ENCODE measurements at places on chromosomes 6 and 20.

- H3K4me3 ChIP-seq: no peak overlapping the region
- no peaks in the 10 kb centered on the region for H3K36me3 ChIP-seq
- no peaks in the 10 kb centered on the region for H3K4me1 ChIP-seq
- no peak overlapping the region for H3K27ac ChIP-seq
Measured at GRCh38 chr20:42295592-42295991, 677.4 kb upstream of the CHD6 start.

- H3K27ac ChIP-seq: no peak overlapping the region
- H3K4me3 ChIP-seq: no peak overlapping the region
- H3K36me3 ChIP-seq: no peaks in the 10 kb centered on the region
- no peak for DNase-seq
- no peaks in the 10 kb centered on the region for H3K4me1 ChIP-seq
Measured at GRCh38 chr6:123118811-123119210, 122.8 kb downstream of the CLVS2 start.

DNA sequence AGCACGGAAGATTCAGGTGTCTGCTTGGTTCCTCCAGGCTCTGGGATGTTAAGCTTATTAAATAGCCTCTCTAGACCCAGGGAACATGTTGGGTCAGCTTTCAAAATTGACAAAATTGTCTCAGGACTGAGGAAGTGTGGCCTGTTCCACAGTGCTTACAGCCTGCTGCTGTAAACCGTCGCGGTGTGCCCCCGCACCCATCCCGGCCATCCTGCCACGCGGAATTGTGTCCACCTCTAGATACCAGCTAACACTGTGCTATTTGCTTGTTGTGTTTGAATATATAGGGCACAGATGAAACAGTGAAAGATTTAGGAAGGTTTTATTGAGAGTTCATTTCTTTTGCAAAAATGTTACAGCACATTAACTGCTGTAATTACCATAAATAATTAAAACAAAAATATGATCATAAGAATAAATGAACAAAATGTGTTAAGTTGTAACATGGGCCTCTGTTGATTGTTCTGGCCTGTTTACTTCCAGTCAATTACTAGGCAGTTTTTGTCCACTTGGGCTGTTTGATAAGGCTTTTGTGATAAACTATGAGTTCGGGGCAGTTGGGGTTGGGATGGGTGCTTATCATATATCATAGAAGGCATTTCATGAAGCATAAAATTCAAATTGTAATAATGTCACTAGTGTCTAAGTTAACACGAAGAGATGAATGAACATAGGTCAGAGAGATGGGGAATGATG is 77.4 kb downstream of the ARID1B start:
- no peak for DNase-seq
- no peak overlapping the region for H3K4me3 ChIP-seq
- H3K27me3 ChIP-seq: no peaks in the 10 kb centered on the region
- H3K36me3 ChIP-seq: no peaks in the 10 kb centered on the region
- no peaks in the 10 kb centered on the region for H3K4me1 ChIP-seq

- H3K36me3 ChIP-seq: no peaks in the 10 kb centered on the region
- no peaks in the 10 kb centered on the region for H3K27me3 ChIP-seq
- H3K27ac ChIP-seq: peak overlapping the region; percentile 16
- no peak for DNase-seq
Measured at GRCh38 chr6:13217206-13217905, 111.0 kb downstream of the TBC1D7 start.

DNA sequence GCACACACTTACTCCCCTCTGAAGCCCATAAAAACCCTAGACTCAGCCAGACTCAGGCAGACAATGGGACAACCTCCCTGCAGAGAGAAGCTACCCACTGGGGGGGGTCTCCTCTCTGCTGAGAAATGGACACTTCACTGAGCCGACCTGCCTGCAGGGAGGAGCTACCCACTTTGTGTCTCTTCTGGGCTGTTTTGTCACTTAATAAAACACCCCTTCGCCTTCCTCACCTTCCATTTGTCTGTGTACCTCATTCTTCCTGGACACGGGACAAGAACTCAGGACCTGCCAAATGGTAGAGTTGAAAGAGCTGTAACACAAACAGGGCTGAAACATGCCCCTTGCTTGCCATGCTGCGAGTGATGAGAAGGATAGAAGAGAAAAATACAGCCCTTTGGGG is 151.7 kb upstream of the HDDC2 start:
- H3K4me3 ChIP-seq: no peak overlapping the region
- no peak for DNase-seq
- no peaks in the 10 kb centered on the region for H3K36me3 ChIP-seq
- no peak overlapping the region for H3K27ac ChIP-seq

DNA sequence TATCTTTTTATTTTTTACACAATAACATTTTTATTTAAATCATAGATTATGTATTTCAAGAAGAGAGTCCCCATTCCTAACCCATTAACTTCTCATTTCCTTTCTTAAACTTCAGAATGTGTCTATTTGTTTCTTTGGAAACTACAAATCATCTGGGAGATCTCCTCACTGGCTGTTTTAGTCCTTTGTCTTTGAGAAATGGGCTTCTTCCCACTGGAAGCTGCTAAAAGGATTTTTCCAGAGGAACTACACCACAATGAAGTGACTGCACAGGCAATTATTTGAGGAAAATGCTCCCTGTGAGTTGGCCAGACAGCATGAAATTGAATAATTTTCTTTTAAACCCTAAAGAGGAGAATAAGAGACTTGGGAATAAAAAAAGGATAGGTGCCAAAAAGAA is 119.1 kb downstream of the TENT5A start:
- H3K4me3 ChIP-seq: no peak overlapping the region
- no peak for DNase-seq
- H3K36me3 ChIP-seq: no peaks in the 10 kb centered on the region
- H3K27ac ChIP-seq: no peak overlapping the region
- H3K4me1 ChIP-seq: no peaks in the 10 kb centered on the region
- H3K27me3 ChIP-seq: no peaks in the 10 kb centered on the region

DNA sequence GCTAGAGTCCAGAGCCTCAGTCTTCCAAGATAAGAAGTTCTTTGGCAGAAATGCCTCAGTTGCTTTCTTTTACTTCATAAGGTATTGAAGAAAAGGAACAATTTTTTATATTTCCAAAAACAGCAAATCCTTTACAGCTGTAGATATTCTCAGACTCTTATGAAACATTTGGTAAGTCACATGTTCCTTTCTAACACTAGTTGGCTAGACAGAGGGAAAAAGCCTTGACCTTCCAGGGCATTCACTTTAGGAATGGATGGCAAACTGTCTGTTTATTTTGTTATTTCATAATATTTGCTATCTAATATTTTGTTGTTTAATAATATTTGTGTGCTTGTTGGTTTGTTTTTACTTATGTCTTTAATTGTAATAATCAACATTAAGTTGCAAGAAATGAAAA is 140.8 kb downstream of the PTPRK start:
- H3K4me1 ChIP-seq: no peaks in the 10 kb centered on the region
- no peak overlapping the region for H3K27ac ChIP-seq
- H3K27me3 ChIP-seq: no peaks in the 10 kb centered on the region
- H3K36me3 ChIP-seq: peaks cover 6% of the 10 kb centered on the region
- no peak overlapping the region for H3K4me3 ChIP-seq
- no peak for DNase-seq

DNA sequence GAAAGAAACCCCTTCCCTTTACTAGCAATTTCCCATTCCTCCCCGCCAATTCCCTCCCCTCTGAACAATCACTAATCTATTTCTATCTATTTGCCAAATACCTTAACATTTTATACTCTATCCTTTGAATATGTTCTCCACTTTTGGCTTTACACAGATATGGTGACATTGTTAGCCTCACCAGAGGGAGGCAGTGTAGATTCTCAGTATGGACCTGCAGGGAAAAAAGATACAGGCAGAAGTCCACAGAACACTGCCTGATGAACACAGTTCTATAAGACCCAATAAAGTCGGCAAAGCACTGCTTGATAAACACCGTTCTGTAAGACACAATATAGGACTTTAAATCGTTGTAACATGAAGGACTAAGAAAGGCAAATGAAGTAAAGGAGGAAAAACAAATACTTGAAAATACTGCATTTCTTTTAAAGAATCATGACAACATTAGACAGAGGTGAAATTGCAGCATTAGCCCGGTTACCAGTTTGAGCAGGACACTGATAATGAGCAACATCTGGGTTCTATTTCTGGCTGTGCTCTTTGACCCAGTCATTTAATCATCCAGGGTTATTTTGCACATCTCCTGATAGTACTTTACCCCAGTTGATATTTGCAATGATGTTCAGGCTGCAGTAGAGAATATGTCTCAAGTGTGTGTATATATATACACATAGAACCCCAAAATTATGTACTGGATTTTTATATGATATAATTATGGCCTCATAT is 296.8 kb downstream of the UTRN start:
- DNase-seq: no peak
- no peaks in the 10 kb centered on the region for H3K4me1 ChIP-seq
- H3K27me3 ChIP-seq: no peaks in the 10 kb centered on the region

GRCh38 chr6:70738028-70738427 is 70.3 kb downstream of the SMAP1 start:
- H3K27ac ChIP-seq: no peak overlapping the region
- no peaks in the 10 kb centered on the region for H3K4me1 ChIP-seq
- DNase-seq: no peak

GRCh38 chr20:4009309-4009708 is 6.0 kb downstream of the RNF24 start:
- H3K36me3 ChIP-seq: peaks cover 13% of the 10 kb centered on the region
- H3K4me1 ChIP-seq: peaks cover 22% of the 10 kb centered on the region
- no peaks in the 10 kb centered on the region for H3K27me3 ChIP-seq

DNA sequence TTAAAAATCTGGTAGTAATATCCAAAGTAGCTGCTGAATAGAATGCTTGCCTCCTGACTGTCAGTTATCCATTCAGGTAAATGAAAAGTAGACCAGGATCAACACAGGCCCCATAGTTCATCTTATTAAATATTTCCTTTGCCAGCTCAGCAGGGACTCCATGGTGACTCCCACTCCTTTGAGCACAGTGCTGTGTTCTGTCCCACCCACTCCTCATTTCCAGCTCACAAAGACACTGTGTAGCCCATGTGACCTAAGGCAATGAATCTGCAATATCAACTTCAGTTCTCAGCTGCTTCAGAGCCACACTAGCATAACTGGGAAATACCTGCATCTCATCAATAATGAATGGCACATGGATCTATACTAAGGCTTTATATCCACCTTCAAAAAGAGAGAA is 189.5 kb upstream of the MANEA start:
- no peaks in the 10 kb centered on the region for H3K27me3 ChIP-seq
- no peaks in the 10 kb centered on the region for H3K4me1 ChIP-seq
- no peak overlapping the region for H3K4me3 ChIP-seq

DNA sequence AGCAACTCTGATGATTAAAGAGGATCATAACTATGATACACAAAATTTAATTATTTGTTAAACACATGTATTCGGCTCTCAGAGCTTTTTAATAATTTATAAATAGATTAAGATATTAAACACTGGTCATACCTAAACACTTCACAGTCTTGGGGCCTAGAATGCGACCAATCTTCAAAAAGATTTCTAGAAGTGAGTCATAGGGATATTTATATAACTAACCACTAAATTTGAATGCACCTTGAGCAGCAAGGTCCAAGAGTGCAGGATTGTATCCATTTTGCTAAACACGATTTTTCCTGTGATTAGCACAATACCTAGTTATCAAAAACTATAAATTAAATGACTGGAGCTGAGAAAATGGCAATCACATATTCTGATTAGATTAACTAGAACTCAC is 709.3 kb downstream of the EPHA7 start:
- no peaks in the 10 kb centered on the region for H3K36me3 ChIP-seq
- no peak for DNase-seq
- H3K4me1 ChIP-seq: no peaks in the 10 kb centered on the region
- no peaks in the 10 kb centered on the region for H3K27me3 ChIP-seq
- no peak overlapping the region for H3K4me3 ChIP-seq

GRCh38 chr6:84771756-84772356 is 7.5 kb upstream of the TBX18 start:
- peaks cover 7% of the 10 kb centered on the region for H3K4me1 ChIP-seq
- no peak overlapping the region for H3K4me3 ChIP-seq
- peaks cover 93% of the 10 kb centered on the region for H3K27me3 ChIP-seq
- DNase-seq: no peak
- no peak overlapping the region for H3K27ac ChIP-seq

GRCh38 chr6:131954059-131954774 is 3.0 kb upstream of the CCN2 start:
- no peaks in the 10 kb centered on the region for H3K36me3 ChIP-seq
- H3K27me3 ChIP-seq: no peaks in the 10 kb centered on the region
- H3K4me1 ChIP-seq: peaks cover 17% of the 10 kb centered on the region
